ENCODE measurements at places on chromosomes 6 and 20.

DNA sequence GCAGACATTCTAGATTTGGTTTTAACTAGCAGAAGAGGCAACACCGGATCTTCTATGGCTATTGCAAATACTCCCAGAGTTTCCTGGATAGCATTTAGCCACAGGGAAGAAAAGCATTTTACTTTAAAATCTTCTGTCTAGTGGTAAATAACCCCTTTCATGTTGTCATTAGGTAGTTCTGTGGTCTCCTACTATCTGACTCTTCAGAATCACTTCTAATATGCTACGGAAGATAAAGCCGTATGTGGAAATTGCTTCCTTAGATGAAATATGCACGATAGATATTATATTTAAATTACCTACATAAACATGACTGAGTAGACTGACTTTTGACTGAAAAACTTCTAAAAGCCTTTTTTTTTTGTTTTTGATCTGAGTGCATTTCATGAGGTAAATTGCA is 759 bp downstream of the CRISP3 start:
- DNase-seq, result no peak

- no peak for DNase-seq
These were observed 17.5 kb upstream of the KCNK16 start for GRCh38 chr6:39339868-39340550.

- DNase-seq, result no peak
These were observed 85.1 kb downstream of the GJA1 start for GRCh38 chr6:121520337-121521163.

GRCh38 chr20:5008759-5009158 is 7.4 kb upstream of the SLC23A2 start:
- DNase-seq, result no peak

GRCh38 chr6:160028487-160029275 is 59.8 kb downstream of the IGF2R start:
- no peak for DNase-seq

- no peak for DNase-seq
These were observed 257.8 kb upstream of the KCNQ5 start for GRCh38 chr6:72363844-72364740.

DNA sequence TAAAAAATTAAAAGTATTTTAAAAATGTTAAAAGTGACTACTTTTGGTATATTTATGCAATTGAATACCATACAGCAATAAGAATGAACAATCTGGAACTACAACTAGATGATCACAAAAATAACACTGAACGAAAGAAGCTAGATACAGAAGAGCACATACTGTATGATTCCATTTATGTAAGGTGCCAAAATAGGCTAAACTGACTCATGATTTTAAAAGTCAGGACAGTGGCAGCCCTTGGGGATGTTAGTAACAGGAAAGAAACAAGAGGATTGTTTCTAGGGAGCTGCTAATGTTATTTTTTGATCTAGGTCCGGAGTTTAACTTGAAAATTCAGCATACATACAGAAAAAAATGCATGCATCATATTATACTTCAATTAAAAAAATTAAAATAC is 42.3 kb downstream of the KIF13A start:
- no peak for DNase-seq

DNA sequence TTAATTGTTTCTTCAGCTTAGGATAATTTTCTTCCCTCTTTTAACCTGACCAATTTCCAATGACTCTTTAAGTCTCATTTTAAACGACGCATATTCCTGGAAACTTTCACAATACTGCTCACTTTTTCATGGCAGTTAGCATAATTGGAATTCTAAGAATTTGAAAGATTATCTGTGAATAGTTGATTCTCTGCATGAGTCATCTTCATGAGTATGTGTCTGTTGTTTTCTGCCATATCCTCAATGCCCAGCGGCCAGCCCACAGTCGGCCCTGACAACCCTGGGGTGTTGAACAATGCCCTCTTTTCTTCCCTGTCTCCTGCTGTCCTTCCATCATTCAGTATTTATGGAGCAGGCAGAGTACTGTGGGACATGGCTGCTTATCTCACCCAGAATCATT is 554.2 kb downstream of the CDH26 start:
- DNase-seq, result no peak

GRCh38 chr6:41591859-41592502 is 45.8 kb downstream of the FOXP4 start:
- DNase-seq, result peak; percentile 76

GRCh38 chr6:34816635-34817301 is 24.9 kb downstream of the BLTP3A start:
- DNase-seq, result no peak

GRCh38 chr6:8082954-8083858 is 19.0 kb upstream of the BLOC1S5 start:
- no peak for DNase-seq

DNA sequence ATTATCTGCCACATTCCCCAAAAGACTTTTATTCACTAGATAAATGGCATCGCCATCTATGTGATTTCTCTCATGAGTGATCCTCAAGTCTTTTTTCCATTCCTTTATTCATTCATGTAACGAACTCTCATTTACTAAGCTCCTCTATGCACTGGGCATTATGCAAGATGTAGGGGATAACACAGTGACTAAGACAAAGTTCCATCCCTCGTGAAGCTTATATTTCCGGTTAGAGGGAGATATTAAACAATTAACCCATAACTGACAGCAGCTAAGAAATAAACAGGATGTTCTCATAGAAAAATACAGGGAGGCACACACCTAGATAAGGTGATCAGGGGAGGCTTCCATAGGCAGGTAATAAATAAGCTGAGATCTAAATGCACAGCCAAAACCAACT is 17.2 kb upstream of the PREX1 start:
- no peak for DNase-seq

All from T-helper 9 cell (primary cell).